Dermis blood vessel endothelial cell (primary cell): ENCODE measurements at places on chromosomes 1 and 21. TPM values are rescaled to one million over a fixed set of nuclear protein-coding genes. Genes with fewer than 3 reads are reported as not detected.

- peak; percentile 51 for DNase-seq
Observed at GRCh38 chr1:83905315-83905907, 93.5 kb downstream of the TTLL7 start.

DNA sequence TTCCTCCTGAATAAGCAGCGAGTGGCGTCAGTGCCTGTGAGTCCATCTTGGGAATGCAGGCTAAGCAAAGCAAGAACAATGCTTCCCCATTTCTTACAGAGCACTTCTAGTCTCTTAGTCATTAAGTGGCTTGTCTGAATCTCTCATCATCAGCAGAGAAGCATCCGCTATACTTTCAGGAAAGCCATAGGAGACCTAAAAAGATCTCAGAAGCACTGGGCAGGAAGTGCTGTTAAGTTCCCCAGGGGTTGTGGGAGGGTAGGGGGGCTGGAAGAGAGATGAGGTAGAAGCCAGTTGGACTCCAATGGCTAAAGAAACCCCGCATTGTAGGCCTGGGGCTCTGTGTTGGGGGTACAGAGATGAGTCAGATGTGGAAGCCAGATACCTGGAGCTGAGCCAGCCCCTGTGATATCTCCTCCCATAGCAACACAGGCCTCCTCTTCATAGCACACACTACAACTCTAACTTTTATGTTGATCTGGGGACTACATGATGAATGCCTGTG is 44.9 kb downstream of the SYT6 start:
- no peak for DNase-seq

- DNase-seq: peak; percentile 60
Observed at GRCh38 chr1:224087286-224087794, 26.6 kb upstream of the FBXO28 start.

GRCh38 chr1:44072821-44073220 is 41.6 kb upstream of the SLC6A9 start:
- DNase-seq: no peak

DNA sequence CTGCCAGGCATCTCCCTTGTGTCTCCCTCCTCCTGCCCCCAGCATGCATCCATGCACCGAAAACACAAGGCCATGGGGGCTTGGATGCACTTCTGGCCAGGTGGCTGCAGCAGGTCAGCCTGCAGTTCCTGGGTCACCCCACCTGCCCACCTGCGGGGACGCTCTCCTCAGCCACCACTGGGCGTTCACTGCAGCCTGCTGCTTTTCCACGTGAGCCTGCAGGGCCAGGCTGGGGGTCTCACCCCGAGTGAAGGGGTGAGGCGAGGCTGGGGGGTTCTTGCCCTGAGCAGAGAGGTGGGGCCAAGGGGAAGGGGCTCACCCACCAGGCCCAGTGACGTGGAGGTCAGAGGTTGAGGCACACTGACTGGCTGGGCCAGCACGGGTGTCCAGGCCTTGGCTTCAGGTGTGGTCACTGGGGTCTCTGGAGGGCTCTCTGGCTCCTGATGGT is 64.6 kb downstream of the WNT9A start:
- DNase-seq: no peak

GRCh38 chr1:2451741-2452140 is 24.3 kb upstream of the PLCH2 start:
- peak; percentile 71 for DNase-seq

- no peak for DNase-seq
Observed at GRCh38 chr1:44464361-44464760, 59.3 kb downstream of the RNF220 start.

Gene PRR9
- total RNA-seq: not detected in 2 replicates

Gene COL8A2
- 3.0 and 3.2 TPM in 2 replicates for total RNA-seq

Gene AK4
- total RNA-seq: 21.1 and 23.1 TPM in 2 replicates

Gene WDTC1
- 32.7 and 51.4 TPM in 2 replicates for total RNA-seq

Gene FAM76A
- 9.9 and 13.8 TPM in 2 replicates for total RNA-seq
